Lower lobe of right lung (tissue), 2 donors: ENCODE measurements at places on chromosomes 4 and X.
A peak's percentile ranks its signal among the peaks of the same experiment; 100 is the strongest.

- H3K27me3 ChIP-seq = no peaks in the 10 kb centered on the region
- no peaks in the 10 kb centered on the region for H3K36me3 ChIP-seq
- DNase-seq = no peak
- peaks cover 6% of the 10 kb centered on the region for H3K4me1 ChIP-seq
These were observed 174.0 kb upstream of the LDB2 start for GRCh38 chr4:17072483-17072882.

GRCh38 chr4:11710453-11711093 lies 281.9 kb upstream of the HS3ST1 start:
- no peak overlapping the region for H3K27ac ChIP-seq
- no peak for DNase-seq
- no peaks in the 10 kb centered on the region for H3K4me1 ChIP-seq

DNA sequence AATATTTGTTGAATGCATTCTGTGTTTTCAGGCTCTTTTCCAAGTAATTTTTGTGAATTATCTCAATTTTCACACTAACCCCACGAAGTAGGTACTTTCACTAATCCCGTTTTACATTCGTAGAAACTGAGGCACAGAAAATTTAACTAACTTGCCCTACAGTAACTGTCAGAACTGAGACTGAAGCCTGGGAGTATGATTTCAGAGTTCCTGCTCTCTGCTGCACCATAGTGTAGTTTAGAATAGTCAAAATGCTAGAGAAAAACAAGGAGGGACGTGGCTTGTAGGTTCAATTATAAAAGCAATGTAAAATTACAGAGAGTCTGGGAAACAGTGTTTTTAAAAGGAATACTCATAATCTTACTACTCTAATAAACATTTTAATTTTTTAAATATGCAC lies 2.2 kb downstream of the CLCN3 start:
- no peaks in the 10 kb centered on the region for H3K27me3 ChIP-seq
- H3K27ac ChIP-seq = peak overlapping the region; percentile 59

GRCh38 chr4:184265546-184266351 lies 48.1 kb upstream of the ENPP6 start:
- H3K27ac ChIP-seq = peak overlapping the region; percentile 59
- peaks cover 23% of the 10 kb centered on the region for H3K4me1 ChIP-seq
- no peaks in the 10 kb centered on the region for H3K36me3 ChIP-seq
- H3K4me3 ChIP-seq = peak overlapping the region; percentile 17
- no peak for DNase-seq
- no peaks in the 10 kb centered on the region for H3K27me3 ChIP-seq

DNA sequence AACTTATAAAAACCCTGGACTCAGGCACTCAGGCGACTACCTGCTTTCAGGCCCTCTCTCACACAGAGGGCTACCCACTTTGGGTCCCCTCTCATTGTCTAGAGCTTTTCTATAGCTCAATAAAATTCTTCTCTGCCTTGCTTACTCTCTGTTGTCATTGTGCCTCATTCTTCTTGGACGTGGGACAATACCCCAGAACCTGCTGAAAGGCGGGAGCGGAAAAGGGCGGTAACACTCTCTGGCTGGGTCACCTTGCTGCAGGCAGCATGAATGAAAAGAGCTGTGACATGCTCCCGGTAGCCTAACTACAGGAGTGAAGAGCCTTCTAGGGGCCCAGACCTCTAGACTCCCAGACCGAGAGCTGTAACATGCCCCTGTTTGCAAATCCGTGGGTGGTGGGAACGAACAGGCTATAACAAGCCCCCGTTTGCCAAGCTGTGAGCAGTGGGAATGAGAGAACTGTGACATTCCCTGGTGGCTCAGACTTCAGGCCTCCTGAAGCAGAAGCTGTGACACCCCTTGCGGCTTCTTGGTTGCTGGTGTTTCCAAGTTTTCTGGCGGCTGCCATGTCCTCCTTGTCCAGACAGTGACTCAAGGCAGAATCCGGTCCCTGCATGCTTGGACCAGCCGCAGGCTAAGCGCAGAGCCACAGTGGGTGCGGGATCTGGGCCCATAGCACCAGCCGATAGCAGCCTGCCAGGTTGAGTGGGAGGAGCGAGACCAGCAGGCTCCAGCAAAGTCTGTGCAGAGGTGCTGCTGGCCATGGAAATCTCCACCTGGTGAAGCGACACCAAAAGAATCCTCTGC lies 684.6 kb downstream of the ARAP2 start:
- no peak for DNase-seq
- H3K36me3 ChIP-seq = no peaks in the 10 kb centered on the region
- H3K4me1 ChIP-seq = no peaks in the 10 kb centered on the region
- H3K27ac ChIP-seq = no peak overlapping the region
- H3K27me3 ChIP-seq = no peaks in the 10 kb centered on the region

DNA sequence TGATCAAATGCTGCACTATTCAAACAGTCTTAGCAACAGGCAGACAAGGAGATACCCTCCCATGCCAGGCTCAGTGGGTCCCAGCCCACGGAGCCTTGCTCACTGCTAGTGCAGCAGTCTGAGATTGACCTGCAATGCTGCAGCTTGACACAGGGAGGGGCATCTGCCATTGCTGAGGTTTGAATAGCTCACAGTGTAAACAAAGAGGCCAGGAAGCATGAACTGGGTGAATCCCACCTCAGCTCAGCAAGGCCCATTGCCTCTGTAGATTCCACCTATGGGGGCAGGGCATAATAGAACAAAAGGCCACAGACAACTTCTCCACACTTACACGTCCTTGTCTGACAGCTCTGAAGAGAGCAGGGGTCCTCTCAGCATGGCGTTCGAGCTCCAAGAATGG lies 26.6 kb upstream of the ZXDB start:
- H3K4me1 ChIP-seq = no peaks in the 10 kb centered on the region
- H3K27me3 ChIP-seq = no peaks in the 10 kb centered on the region
- H3K36me3 ChIP-seq = no peaks in the 10 kb centered on the region

DNA sequence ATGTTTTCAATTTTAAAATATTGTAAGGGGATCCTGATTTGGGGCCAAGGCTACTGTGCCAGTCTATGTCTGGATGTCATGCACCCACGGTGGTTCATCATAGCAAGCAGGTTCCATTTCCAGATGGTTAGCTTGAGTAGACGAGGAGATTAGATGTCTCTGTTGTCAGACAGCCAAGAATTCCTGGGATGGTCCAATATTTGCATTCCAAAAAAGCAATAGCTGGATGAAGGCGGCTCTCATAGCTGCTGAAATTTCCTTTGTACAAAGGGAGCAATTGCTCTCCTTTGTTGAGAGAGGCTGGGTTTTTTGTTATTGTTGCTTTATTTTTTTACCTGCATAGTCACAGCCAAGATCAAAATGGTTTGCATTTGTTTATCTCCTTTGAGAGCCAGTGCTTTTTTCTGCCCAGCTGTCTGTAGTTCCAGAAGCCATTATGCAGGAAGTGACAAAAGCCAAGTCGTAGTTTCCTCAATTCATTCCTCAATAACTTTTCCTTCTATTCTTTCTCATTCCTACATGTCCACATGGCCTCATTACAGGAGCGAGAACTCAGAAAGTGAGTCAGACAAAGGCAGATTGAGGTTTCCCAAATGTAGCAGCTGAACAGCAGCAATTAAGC lies 107.9 kb downstream of the MMRN1 start:
- H3K27ac ChIP-seq = no peak overlapping the region
- no peaks in the 10 kb centered on the region for H3K27me3 ChIP-seq
- H3K36me3 ChIP-seq = no peaks in the 10 kb centered on the region
- no peak overlapping the region for H3K4me3 ChIP-seq

GRCh38 chr4:174119830-174120229 lies 163.6 kb downstream of the FBXO8 start:
- H3K4me3 ChIP-seq = no peak overlapping the region
- no peaks in the 10 kb centered on the region for H3K36me3 ChIP-seq
- H3K4me1 ChIP-seq = no peaks in the 10 kb centered on the region
- no peak overlapping the region for H3K27ac ChIP-seq
- H3K27me3 ChIP-seq = peaks cover 6% of the 10 kb centered on the region

DNA sequence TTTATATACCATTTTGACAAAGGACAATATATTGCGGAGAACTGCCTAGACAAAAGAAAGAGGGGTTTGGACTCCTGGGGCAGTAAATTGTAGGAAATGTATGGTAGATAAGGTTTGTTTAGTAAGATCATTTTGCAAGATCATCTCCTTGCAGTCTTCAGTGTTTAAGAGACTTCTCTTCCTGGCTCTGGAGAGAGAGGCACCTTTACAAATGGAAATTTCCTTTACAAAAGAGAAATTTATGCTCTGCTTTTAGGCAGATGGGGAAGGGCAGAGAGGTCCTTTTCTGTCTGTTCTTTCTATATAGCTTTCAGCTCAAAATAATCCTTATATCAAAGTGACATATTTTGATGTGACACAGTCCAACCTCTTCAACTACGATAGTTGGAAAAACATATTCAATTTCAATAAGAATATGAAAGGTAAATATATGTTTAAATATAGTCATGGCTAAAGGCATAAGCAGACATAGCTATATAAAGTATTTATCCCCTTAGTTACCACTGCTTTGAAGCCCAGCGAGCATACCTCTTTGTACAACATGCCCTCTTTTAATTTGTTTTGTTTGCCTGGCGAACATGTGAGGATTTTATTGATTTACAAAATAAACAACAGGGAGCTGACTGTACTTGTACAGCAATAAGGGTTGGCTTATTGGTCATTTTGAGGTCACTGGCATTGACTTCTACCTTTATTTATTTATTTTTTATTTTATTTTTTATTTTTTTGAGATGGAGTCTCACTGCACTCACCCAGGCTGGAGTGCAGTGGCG lies 65.2 kb downstream of the TRIM2 start:
- H3K4me1 ChIP-seq = peaks cover 11% of the 10 kb centered on the region
- H3K4me3 ChIP-seq = no peak overlapping the region
- H3K27ac ChIP-seq = no peak overlapping the region
- DNase-seq = no peak

GRCh38 chrX:142671036-142671435 lies 354.7 kb upstream of the SPANXN4 start:
- H3K27me3 ChIP-seq = no peaks in the 10 kb centered on the region
- H3K36me3 ChIP-seq = no peaks in the 10 kb centered on the region
- no peak overlapping the region for H3K4me3 ChIP-seq
- no peak overlapping the region for H3K27ac ChIP-seq
- DNase-seq = no peak
- no peaks in the 10 kb centered on the region for H3K4me1 ChIP-seq

- H3K27me3 ChIP-seq = no peaks in the 10 kb centered on the region
- no peak overlapping the region for H3K4me3 ChIP-seq
- peaks cover 9% of the 10 kb centered on the region for H3K4me1 ChIP-seq
- no peak overlapping the region for H3K27ac ChIP-seq
- H3K36me3 ChIP-seq = no peaks in the 10 kb centered on the region
These were observed 116.7 kb downstream of the NYX start for GRCh38 chrX:41563876-41564275.

GRCh38 chr4:5905714-5906113 lies 12.8 kb upstream of the CRMP1 start:
- H3K36me3 ChIP-seq = no peaks in the 10 kb centered on the region
- H3K4me3 ChIP-seq = no peak overlapping the region
- no peak overlapping the region for H3K27ac ChIP-seq

DNA sequence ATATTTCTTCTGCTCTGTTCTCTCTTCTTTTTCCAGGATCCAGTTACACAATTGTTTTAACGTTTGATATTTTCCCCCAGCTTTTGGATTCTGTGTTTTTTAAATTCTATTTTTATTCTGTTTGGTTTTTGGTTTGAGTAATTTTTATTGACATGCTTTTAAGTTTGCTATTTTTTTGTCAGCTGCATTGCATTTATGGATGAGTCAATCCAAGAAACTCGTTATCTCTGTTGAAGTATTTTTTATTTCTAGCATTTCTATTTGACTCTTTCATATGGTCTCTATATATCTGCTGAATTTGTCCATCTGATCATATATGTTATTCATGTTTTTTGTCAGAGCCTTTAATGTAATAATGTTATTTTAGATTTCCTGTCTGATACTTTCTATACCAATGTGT lies 65.6 kb downstream of the DDIT4L start:
- no peaks in the 10 kb centered on the region for H3K36me3 ChIP-seq
- H3K4me3 ChIP-seq = no peak overlapping the region
- no peaks in the 10 kb centered on the region for H3K4me1 ChIP-seq
- no peaks in the 10 kb centered on the region for H3K27me3 ChIP-seq
- H3K27ac ChIP-seq = no peak overlapping the region

DNA sequence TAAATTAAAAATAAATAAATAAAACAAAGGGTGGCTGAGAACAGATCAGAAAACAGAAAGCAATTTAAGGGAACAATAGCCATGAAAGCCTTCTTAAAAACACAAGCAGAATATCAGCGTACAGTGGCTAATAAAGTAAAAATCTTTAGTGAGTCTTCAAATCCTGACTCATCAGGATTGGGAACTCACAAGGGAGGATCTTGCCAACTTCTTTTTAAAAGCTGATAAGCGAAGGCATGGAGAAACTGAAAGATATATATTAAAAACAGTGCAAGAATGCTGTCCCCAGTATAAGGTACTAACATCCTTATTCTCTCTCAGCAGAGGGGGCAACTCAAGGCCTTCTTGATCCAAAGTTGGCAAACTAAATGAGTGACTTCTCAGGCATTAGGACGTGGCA lies 180.1 kb downstream of the DHX15 start:
- no peak for DNase-seq
- no peaks in the 10 kb centered on the region for H3K27me3 ChIP-seq
- no peak overlapping the region for H3K27ac ChIP-seq
- no peaks in the 10 kb centered on the region for H3K36me3 ChIP-seq

DNA sequence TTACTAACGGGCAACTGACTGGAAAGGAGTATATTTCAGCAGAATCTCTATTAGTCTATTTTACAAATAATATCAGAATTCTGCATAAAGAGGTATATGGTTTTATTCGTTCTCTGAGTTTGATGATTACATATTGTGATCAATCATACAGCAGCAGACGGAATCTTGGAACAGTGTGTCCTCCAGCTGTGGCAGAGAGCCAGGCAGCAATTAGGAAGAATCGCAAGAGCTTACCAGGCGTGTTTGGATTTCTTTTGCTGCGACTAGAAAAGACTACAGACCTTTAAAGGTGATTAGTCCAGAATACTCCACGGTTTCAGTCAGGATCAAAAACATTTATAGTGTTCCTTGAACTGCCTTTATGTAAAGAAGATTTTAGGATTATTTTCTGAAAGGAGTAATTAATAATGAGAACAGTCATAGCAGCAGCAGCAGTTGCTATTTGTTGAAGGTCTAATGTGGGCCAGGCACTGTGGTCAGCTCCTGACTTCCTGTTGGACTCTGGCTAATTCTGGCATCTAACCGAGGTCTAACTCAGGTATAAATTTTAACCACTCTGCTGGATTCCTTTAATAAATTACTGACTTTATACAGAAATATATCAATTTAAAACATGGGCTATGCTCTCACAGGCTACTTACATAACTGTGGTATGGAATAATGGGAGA lies 225.3 kb upstream of the CXorf66 start:
- no peaks in the 10 kb centered on the region for H3K4me1 ChIP-seq
- no peaks in the 10 kb centered on the region for H3K36me3 ChIP-seq
- H3K4me3 ChIP-seq = no peak overlapping the region
